ENCODE measurements at places on chromosomes 6 and 20.

DNA sequence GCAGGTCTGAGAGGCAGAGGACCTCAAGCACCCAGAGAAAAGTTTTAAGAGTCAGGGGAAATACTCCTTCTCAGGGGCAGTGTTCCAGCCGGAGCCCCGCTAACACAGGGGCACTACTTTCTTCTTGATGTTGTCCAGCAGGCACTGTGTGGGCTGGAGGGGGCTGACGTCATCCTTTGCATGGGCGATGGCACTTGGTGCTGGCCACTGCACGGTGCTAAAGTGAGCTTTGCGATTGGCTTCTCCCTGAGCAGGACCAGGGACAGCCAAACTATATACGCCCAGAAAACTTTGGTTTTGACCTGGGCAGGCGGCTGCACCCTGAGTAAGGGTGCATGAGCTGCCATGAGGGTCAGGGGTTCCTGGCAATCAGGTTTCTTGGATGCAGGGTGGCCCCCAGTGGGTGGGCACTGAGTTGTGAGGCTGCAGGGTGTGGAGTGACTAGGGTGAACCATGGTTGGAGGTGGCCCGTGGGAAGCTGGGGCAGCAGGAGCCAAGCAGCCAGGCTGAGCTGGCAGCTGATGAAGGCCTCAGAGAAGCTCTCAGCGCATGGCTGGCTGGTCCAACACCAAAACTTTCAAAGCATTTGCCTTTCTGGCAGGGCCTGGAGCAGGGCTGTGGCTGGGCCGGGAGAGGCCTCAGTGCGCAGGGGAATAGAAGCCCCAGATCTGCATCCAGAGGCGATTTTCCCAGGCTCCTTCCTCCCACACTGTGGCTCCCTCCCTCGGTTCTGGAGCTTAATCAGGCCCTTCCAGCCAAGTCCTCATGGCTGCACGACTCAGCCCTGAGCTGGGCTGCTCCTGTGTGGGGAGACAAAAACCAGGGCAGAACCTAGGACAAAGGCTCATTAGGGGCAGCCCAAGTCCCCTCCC, 18.3 kb downstream of the MRPS18A start:
- no peak for DNase-seq

- DNase-seq = no peak
Observed at GRCh38 chr20:54070187-54070987, at the start of gene BCAS1. TSS of gene BCAS1 (minus strand) at chr20:54070594. CDS start at chr20:54058718, 11,876 bp downstream.

- DNase-seq = no peak
Observed at GRCh38 chr6:123909989-123910388, 106.3 kb downstream of the NKAIN2 start.

GRCh38 chr20:52434041-52434425, 242.5 kb upstream of the ZFP64 start:
- no peak for DNase-seq

DNA sequence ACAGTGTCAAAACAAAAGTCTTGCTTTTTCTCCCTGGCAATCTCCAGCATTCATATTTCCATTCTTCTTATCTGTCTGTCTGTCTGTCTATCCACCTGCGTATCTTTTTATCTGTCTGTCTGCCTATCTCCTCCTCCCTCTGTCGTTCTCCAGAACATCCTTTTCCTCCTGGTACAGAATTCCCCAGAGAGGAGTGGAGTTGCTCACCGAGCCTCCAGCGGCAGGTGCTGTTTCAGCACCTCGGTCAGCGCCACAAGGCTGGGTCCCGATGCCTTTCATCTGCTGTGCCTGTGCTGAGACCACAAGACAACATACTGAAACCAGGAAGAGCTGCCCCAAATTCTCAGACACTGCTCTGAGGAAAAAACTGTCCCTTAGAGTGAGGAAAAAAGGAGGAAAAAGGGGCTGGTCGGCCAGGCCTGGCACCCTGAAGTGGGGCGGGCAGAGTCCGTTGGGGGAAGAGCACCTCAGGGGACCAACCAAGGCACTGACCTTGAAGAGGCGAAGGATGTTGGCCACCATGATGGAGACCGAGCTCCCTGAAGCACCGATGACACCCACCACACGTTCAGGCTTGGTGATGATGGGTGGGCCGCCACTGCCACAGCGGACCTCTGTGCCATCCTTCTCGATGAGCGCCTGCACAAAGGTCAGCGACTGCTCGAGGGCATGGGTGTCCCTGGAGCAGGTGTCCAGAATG, 13.3 kb downstream of the GRM4 start:
- DNase-seq = no peak

- DNase-seq = no peak
Observed at GRCh38 chr20:38645351-38645750, 43.7 kb downstream of the ARHGAP40 start.

- DNase-seq = no peak
Observed at GRCh38 chr6:20173833-20174792, 38.2 kb downstream of the MBOAT1 start.

DNA sequence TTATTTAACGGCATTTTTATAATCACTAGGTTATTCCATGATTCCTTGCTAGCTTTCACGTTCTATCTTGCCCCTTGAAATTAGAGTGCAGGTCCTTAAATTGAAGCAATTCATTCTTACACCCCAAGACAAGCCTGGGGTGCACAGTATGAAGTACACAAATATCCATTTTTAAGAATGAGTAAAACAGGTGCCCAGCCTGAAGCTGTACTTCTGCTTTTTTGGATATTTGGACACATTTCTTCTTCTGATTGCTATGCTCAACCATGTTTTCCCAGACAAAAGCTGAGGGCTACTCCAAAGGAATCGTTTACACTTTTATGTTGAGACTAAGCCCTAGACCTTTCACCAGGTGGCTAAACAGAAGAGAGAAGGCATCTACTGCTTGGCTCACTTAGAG, 7.9 kb upstream of the TAGAP start:
- no peak for DNase-seq

DNA sequence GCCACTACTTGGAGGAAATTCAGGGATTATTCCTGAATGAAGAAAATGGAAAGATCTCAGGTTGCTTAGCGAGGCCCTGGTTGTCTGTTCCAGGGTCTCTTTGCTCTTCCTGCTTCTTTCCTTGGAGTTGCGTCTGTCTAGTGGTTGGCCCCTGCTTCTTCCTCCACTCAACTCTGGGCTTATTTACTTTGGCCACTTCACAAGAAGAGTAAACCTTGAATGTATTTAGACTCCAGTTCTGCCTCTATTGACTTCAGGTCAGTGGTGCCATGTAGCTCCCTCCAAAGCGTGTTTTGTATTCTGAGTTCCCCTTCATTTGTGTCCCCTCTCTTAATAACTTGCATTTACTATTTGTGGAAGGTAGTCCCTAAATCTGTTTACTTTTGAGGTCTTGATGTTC, 456.5 kb downstream of the UTRN start:
- no peak for DNase-seq

- DNase-seq = no peak
Observed at GRCh38 chr20:40497899-40498691, 190.9 kb downstream of the MAFB start.

DNA sequence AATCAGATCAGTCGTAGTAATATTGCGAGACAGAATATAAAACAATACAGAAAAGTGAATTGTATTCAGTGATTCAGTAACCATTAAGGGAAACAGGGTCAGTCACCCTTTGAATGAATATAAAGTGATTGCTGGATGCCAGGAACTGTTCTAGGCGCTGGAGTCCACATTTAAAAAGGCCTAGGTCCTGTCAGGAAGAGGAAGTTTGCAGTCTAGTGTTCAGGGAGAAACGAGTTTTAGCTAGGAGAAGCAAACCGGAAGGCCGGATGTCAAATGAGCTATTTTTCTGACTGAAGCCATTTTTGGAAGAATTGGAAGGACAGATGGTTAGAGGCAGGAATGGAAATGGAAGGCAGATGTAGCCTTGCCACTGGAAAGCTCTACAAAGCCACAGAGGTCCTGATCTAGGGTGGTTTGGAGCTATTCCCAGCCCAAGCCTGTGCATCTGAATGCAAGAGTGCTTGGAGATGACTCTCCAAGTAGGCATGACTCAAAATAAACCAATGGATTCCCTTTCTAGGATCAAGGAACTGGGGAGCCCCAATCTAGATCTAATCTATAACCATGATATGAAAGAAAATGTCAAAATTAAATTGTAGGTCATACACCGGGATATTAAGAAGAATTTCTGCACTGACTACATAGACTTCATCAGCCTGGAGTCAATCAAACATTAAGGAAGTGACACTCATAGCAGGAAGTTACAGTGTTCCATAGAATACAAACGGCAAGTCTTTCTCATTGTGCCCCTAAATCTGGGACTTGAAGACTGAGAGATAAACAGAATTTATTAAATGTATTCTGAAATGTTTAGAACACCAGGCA, 36.8 kb upstream of the CDKAL1 start:
- DNase-seq = no peak

GRCh38 chr20:22775671-22776139, 191.3 kb upstream of the FOXA2 start:
- no peak for DNase-seq

- DNase-seq = no peak
Observed at GRCh38 chr20:38628580-38629470, 27.2 kb downstream of the ARHGAP40 start.

DNA sequence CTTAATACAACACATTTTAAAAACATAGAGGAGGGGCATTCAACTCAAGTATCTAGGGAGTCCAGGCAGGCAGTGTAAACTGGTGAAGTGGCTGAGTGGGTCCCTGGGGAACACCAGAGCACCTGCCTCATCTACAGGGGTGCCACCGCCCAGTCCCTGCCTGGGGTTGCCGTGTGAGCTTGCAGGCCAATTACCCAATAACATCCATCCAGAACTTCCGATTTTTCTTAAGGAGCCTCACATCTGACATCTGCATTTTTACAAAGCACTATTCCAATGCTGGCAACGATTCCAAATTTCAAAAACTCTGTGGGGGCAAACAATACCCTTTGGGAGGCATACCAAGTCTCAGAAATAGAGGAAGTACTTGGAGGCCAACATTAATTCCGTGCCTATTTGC, 288.4 kb upstream of the TSHZ2 start:
- no peak for DNase-seq

- no peak for DNase-seq
Observed at GRCh38 chr20:50413088-50413500, 97.1 kb upstream of the PTPN1 start.

GRCh38 chr6:150123645-150124044, 19.2 kb upstream of the PPP1R14C start:
- no peak for DNase-seq

DNA sequence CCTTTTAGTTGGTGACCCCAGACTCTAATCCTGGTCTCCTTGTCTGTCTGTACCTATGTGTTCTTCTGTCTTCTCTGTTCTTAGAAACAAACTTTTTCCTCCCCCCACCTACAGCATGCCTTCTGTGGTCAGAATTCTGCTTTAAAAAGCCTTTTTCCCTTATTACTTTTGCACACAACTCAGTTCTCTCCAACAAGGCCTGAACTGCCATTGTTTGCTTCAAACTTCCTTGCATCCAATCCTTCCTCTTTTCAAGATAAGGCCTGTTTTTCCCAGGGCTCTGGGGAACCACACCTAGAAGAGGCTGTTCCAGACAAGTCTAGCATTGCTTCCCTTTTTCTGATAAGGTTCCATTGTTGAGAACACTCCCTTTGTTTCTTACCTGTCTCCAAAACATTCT, 22.2 kb upstream of the NCOA3 start:
- DNase-seq = no peak

DNA sequence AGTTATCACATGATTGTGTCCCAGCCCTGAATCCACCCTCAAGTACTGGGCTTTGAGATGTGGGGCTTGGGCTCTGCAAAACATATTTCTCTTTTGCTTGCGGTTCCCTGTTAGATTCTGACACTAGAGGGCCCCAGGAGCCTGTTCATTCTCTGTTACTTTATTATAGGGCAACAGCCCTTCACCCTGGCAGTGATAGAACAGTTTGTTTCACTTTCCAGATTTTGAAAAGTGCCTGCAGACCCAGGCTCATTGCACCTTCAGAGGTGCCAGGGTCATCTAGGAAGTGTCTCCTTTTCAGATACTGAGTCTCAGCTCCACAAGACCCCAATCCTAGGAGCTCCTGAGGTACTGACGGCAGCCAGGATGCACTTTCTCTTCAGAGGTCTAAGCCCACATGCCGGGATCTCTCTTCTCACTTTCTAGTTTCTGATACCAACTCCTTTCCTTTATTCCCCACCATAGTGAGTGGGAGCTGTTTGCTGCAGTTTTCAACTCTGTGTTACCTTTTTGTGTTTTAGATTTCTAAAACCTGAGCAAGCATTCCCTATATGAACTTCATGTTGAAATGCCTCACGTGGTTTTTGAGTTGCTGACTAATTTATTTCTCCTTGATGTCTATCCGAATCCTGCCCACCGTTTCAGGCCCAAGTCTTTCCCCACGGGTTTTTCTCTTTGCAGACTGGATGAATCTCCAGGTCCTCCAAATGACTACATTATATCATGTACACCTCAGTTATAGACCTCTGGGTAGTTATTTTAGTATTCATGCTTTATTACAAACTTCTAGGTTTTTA, 10.9 kb downstream of the ABT1 start:
- DNase-seq = peak; percentile 39

- no peak for DNase-seq
Observed at GRCh38 chr20:59006167-59006863, 739 bp downstream of the CTSZ start.

DNA sequence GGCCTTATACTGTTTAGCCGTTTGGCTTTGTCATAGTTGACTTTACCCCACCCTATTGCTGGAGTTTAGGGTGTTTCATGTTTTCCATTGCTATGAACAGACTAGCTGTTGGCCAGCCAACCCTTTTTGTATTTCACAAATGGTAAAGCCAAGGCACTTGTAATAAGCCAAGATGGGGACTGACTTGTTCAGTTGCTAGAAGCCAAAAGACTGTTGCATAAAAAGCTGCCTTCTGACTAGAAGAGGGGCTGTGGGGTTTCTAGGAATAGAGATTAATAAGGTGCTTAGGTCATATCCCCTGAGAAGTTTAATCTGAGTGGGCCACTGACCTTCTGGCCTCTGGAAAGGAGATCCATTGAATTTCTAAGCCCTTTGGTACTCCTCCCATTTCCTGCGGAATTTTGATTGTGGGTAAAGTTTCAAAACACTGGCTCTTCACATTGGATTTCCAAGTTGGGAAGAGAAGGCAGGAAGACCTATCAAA, 211.1 kb downstream of the PLCB4 start:
- no peak for DNase-seq

DNA sequence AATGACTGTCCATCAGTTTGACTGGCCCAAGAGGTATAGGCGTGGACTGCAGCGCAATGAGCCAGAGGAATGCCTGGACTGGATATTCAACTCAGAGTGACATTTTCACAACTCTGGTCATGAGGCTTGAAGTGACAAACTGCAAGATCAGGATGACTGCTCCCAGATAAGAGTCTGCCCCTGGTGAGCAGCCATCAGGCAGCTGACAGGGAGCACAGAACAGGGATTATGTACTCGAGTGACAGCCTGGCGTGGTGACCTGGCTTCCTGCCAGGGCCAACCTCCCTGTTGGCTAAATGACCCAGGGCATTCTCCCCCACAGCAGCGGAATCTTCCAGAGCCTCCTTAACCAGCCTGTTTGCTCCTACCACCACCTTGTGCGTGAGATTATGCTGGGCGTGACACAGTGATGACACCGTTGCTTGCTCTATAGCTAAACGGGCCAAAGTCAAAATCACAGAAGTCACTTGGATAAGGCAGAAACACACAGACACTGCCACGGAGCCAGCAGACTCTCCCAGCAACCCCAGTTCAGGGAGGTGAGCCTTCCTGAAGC, 209.1 kb upstream of the JARID2 start:
- DNase-seq = no peak

GRCh38 chr6:13334953-13335352, 6.6 kb upstream of the TBC1D7 start:
- no peak for DNase-seq
